Effector CD4-positive, alpha-beta T cell (primary cell): ENCODE measurements at places on chromosomes 2 and 18.

DNA sequence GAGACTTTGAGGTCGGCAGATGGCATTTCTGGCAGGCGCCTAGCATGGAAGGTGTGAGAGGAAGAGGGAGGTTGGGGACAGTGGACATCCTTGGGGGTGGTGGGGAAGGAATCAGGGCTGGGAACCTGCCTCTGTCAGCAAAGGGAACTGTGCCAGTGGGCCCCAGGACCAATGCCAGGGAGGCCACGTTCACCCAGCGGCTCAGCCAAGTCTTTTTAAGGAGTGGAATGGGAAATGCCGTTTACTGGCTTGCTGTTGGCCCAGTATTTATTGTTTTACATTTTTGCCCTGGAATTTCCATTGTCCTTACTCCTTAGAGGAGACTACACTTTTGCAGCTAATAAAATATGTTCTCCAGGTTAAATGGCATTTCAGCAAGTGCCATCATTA, 135.2 kb downstream of the MCFD2 start:
- no peak for DNase-seq

DNA sequence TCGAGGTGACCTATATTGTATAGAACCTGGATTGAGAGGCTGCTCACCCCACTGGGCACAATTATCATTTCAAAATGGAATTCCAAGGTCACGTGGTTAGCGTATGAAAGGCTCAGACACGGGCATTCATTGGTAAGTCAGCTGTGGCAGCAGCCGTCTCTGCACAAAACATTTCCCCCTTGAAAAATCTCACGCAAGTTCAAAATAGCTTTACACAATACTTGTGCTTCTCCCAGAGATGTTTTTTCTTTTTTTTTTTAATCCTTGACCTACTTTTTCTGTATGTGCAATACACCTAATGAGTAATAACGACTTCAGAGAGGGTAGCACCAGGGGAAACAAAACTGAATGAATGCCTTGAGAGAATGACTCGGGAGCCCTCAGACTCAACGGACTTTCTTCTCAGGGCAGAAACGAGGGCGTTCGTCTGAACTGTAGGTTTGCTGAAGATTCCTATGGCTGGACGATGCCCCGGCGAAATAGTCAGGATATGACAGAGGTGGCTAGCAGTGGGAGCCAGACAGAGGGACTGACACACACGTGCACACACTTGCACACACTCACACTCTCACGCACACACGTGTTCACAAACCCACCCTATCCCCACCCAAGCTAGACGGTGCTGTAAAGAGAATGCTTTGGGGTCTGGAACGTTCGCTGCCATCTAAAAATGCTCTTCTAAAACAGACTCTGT, 77.8 kb downstream of the PDCL3 start:
- DNase-seq = no peak

- DNase-seq = no peak
Observed at GRCh38 chr18:79962311-79962710, 2.1 kb upstream of the HSBP1L1 start.

DNA sequence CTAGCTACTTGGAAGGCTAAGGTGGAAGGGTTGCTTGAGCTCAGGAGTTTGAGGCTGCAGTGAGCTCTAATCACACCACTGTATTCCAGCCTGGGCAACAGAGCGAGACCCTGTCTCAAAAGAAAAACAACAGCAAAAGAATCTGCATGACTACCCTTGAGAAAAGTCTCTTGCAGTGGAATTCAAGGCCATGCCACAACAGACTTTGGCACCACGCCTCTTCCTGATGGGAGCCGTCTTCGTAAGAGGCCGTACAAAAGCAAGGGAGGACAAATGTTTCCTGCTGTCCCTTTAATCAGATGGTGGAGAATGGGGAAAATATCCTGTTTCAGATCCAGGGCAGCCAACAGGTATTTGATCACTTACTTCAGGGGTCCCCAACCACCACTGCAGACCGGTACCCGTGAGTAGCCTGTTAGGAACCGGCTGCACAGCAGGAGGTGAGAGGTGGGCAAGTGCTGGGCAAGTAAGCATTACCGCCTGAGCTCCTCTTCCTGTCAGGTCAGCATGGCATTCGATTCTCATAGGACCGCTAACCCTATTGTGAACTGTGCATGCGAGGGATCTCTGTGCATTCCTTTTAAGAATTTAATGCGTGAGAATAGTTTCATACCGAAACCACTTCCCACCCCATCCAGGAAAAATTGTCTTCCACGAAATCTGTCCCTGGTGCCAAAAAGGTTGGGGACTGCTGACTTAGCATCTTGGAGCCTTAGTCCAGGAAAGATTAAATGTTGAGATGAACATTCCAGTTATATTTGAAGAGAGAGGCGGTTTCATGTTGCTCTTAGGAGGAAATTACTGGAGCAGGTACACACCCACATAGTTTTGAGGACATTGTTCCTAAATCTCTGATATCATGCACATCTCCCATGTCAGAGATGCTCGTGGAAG, 94.4 kb upstream of the XPO1 start:
- no peak for DNase-seq

- DNase-seq = peak; percentile 57
Observed at GRCh38 chr2:161273038-161273760, 35.0 kb upstream of the PSMD14 start.

DNA sequence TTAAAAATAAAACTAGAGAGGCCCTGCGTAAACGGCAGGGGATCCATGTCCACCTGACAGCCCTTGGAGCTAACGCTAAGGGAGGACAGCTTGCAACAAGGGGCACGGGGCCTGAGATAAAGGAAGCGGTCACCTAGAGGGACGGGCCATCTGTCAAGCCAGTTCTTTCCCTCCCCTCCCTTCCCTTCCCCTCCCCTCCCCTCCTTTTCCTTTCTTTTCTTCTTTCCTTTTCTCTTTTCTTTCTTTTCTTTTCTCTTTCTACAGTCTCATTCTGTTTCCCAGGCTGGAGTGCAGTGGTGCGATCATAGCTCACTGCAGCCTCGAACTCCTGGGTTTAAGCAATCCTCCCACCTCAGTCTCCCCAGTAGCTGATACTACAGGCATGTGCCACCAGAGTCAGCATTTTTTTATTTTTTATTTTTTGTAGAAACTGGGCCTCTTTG, 34.5 kb upstream of the CTAGE1 start:
- DNase-seq = no peak

DNA sequence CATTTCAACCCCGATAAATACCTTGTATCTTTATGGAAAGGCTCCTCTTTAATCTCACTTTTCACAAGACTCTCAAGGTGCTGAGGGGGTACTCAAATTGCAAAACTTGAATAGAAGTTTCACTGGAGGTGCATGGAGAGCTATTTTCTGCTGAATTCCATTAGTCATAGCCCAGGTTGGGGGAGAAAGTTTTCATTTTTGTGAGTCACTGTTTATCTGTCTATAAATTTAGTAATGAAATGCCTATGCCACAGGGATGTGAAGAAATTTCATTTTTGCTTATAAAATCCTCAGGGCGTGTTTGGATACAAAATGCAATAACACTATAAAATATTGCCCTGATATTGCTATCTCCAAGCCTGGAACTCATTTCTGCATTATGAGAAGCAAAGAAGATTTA, 346.3 kb downstream of the LRATD1 start:
- no peak for DNase-seq

DNA sequence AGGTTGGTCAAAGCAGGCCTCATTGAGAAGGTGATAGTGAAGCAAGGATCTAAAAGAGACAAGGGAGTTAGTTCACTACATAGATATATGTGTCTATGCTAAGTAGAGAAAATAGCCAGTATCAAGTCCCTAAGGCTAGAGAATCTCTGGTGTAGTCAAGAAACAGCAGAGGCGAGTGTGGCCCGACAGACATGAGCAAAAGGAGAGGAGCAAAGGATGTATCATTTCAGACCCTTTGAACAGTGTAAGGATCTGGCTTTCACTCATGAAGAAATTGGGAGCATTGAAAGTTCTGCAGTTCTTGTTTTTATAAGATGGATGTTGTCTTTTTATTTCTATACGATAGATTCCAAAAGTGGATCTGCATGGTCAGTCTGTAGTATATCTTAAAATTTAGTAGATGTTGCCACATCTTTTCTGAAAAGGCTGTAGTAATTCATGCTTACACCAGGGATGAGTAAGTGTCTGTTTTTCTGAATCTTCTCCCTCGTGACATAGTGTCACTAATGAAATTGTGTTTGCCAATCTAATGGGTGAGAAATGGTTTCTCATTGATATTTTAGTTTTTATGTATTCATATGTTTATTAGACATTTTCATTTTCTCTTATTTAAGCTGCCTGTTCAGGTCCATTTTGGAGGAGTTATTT, 18.8 kb downstream of the SP100 start:
- DNase-seq = no peak

GRCh38 chr2:647691-648231, 29.4 kb downstream of the TMEM18 start:
- no peak for DNase-seq

DNA sequence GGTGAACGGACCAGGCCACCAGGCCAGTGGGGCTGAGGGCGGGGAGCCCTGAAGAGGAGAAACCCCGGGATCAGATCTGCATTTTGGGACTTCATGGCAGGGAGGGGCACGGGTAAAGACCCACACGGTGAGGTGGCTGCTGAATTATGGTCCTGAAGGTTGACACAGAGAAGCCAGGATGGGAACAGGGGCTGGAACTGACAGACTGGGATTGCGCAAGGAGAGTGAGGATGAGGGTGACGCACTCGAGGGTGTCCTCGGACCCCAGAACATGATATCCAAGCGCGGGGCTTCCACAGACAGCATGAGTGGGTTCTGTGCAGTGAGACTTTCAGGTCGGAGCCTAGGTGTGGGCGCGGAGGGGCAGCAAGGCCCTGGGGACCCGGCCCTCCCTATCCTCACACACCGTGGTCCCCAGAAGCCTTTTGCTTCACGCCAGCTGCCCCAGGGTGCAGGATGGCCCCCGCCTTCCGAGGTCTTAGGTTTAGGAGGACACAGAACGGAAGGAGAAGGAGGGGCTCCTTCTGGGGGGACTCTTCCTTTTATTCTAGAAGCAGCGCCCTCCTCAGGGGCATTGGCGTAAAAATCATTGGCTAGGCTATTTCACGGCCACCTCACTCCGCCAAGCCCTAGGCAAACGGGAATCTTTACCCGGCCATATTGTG, 416.8 kb upstream of the HS6ST1 start:
- DNase-seq = no peak

DNA sequence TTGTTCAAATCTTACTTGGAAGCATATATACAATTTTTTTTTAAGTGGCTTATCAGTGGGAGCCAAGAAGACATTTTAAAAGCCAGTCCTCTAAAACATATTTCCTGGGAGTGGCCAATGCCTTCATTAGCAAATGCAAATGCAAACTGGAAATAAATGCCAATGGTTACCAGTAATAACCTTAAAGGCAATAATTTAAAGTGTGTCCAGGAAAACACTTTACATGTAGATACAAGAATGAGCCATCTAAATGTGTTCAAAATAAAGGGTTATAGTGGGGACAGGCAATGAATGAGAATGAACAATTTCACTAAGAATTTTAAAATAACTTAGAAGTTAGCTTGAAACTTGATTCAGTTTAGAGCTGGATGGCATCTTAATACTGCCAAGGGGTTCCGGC, 64.2 kb downstream of the FARSB start:
- no peak for DNase-seq

GRCh38 chr2:185608799-185609198, 129.8 kb upstream of the FSIP2 start:
- no peak for DNase-seq

GRCh38 chr18:9055185-9055584, 47.3 kb upstream of the NDUFV2 start:
- DNase-seq = no peak

DNA sequence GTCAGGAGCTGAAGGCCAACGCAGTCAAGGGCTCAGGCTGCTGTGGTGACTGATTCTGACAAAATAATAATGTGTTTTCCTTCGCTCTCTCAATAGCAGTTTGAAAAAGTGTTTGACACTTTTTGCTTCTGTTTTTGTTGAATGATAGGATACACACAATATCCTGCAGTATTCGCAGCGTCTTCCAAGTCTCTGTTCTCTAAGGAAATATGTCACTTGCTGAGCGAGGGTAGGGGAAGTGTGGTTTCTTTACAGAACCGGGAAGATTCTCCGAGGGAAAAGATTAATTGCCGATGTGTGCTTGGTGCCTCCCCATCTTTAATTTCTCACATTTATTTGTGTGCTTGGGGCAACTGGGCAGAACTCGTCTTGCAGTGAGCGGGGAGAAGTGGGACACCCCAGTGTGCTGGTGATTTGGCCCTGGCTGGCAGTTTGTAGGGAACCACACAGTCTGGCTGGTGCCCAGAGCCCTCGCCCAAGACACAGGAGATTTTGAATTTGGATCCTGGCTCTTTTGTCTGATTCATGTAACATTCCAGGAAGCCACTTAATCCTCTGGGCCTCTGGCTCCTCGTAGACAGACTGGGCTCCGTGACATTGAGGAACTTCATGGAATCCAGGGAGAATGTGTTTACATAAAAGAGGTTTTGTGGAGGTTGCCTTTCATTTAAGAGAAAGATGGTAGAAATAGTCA, 169.4 kb downstream of the LDLRAD4 start:
- no peak for DNase-seq

GRCh38 chr2:132929786-132930185, 259.8 kb upstream of the LYPD1 start:
- DNase-seq = no peak

- DNase-seq = no peak
Observed at GRCh38 chr2:11506611-11506969, 27.3 kb upstream of the GREB1 start.

DNA sequence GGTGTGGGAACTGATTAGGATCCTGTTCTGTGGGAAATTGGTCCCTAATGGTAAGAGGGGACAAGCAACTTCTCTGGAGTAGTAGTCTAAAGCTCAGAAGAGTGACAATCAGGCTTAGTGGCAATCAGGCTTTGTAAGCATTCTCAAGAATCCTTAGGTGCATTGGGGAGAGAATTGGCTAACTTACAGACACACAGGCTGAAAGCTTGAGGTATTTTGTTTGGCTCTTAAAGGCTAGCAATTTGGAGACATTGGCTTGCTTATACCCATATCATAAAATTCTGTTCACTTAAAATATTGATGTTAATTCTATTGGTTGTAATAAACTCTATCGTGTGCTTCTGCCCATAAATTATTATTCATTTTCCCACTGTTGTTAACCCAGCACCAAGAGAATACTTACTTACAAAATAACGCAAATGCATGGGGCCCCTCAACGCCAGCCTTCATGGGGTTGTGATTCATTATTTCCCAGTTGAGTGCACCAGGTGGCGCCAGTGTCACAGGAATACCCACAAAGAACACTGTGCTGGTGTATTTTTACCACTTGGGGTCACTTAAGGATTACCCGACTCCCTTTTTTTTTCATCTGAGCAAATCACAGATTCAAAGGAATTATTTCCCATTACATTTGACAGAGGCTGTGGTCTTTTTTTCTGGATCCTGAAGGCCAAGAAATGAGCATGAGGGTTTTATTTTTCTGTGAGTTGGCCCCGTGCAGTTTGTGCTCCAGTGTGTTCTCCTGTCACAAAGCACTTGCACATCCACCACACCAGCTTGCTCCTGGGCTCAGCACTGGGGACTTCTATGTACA, 45.5 kb downstream of the DDX1 start:
- DNase-seq = peak; percentile 40
